ENCODE measurements at places on chromosomes 11 and 22.

DNA sequence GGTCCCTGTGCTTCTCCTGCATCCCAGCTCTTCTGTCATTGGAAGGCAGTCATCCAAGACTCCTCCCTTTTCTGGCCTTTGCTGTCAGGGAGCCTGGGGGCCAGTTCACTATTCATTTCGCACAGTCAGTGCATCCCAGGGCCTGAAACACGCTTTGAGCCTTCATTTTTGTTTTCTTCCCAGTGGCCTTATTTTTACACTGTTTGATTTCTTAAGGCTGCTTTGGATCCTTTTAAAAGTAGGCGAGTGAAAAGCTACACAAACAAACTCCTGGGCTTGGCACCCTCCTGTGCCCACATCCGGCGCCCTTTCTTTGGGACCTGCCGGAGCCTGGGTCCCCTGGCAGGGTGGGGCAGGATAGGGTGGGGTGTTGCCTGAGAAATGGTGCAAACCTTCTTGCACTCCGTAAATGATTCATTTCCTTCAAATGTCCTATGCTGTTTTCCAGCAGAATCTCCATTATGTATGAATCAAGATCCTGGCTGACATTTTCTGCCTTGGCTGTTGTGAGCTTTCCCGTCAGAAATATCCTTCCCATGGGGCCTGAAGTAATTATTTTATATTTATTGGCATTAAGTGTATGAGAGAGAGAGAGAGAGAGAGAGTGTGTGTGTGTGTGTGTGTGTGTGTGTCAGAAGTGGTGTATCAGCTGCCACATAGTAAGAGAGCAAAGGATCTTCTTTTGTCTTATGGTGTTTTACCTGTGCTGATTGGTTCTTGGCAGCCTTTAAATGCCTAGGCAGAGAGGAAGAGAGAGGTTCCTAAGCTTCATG, 45.6 kb downstream of the BCR start:
- no peak for DNase-seq

GRCh38 chr11:120676991-120677390, 165.4 kb downstream of the GRIK4 start:
- DNase-seq = no peak

- no peak for DNase-seq
Measured at GRCh38 chr11:44959064-44959463, 8.4 kb upstream of the TP53I11 start.

GRCh38 chr22:35441489-35442100, 41.7 kb downstream of the MCM5 start:
- DNase-seq = no peak

DNA sequence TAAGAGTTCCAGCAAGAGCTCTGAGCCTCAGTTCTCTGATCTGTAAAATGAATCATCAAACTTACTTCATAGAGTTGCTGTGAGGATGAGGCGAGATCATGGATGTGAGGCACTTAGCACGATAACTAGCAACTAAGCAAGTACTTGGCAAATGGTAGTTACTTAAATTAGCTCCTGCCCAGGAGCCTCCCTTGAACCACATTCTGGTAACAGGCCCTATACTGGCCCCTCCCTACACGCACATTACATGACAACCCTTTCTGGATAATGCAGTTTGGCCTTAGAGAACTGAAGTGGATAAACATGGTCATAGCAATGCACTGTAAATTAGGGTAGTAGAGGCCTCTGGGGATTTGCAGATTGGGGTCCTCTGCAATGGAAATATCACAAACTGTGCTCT, 187.4 kb upstream of the NARS2 start:
- DNase-seq = no peak

GRCh38 chr11:61080986-61081590, 21.2 kb upstream of the CD5 start:
- DNase-seq = no peak

DNA sequence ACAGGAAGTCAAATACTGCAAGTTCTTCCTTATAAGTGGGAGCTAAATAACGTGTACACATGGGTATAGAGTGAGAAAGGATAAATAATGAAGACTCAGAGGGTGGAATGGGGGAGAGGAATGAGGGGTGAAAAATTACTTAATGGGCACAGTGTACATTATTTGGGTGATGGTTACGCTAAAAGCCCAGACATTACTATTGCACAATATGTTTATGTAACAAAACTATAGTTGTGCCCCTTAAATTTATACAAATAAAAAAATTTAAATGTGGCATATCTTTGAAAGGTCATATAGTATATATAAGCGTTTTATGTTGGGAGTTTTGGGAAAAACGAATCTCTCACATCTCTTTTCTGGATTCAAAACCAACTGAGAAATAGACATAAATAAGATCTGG, 96.1 kb downstream of the KIF18A start:
- no peak for DNase-seq

DNA sequence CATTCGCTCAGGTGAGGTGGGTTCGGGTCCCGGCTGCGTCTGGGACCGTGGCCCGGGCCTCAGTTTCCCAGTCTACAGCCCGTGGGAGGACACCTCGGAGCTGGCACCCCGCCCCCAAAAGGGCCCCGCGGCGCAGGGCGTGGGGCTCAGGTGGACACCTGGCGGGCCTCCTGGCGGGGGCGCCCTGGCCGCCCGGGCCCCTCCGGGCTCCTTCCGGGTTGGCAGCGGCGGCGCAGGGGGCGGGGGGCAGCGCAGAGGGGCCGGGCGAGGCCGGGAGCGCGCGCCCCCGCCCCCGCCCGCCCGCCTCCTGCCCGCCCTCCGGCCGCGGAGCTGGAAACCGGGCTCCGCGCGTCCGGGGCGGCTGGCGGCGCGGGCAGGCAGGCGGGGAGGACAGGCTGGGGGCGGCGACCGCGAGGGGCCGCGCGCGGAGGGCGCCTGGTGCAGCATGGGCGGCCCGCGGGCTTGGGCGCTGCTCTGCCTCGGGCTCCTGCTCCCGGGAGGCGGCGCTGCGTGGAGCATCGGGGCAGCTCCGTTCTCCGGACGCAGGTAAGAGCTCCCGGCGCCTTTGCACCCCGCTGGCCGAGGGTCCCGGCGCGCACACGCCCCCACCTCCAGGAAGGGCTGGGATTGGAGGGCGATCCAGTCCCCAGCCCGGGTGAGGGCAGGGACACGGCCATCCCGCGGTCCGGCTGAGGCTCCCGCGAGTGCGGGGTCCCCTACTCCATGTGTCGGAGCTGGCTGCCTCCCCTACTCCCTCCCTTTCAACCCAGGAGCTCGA, at the start of gene EMID1:
EMID1 (plus strand) TSS at position 303 of the 778 bp plus-strand sequence; CDS start at position 446, 143 bp downstream.
- DNase-seq = no peak

DNA sequence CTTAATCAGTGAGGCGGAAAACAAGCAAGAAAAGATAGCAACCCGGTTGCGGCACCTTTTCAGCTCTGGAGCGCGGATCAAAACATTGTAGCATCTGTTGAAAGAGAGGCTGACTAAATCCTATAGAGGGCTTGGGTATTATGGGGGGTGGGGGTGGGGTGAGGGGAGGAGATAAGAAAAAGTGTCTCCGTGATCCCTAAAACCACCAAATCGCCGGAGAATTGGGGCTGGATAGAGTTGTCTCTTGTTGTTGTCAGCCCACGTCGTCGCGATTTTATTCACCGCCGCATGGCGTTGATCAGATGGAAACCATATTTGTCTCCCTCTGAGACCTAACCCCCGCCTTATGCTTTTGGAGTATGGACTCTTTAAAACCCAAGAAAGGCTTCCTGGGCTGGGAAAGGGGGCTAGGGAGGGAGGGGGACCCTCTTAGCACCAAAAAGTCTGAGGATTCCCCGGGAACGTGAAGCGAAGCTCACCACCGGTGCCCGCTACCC, 13.0 kb downstream of the PAX6 start:
- no peak for DNase-seq

- no peak for DNase-seq
Measured at GRCh38 chr11:62324731-62325556, 12.3 kb upstream of the ASRGL1 start.

DNA sequence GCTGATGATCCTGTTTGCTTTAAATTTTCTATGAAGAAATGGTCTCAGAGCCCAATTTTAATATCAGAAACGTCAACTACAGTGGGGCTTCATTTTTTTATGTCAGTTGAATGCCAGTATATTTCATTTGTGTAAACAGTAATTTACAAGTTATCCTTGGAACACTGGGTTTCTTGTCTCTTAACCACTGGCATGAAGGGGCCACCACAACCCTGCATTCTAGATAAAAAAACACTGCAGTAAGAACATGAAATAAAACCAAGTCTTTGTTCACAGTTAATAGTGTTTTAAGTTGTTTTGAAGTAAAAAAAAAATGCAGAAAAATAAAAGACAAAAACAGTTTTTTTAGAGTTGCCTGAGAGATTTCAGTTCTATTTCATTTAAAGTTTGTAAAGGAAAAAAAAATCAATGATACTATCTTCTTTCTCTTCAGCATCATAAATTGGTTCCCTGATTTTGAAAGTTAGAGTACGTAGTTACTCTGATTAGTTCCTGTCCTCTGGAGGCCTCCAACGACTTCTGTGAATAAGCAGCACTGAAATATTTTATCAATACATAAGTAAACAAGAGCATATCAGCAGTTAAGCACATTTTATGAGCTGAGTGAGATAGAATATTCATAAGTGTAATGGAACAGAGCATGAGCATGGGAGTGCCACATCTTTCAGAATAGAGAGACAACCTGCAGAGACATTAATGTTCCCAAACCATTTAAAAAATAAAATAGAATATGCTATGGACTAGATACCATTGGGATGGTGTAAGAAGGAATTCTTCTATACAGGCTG, 7.8 kb upstream of the DDI1 start:
- no peak for DNase-seq

DNA sequence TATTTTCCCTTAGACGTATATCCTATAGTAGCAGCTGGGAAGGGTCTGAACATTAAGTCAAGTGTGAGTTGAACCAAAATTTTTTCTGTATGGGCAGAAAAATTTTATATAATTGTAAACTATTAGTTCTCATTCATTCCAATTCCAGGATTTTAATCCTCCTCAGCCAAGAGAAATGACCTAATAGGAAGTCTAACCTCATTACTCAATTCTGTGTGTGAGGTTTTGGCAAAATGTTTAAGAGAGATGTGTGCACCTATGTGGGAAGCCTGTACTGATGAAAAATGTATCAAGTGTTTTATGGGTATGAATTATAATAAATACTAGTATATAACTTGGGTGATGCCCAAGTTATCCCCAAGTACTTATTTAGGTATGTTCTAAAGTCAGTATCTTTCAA, 311.6 kb upstream of the PITPNB start:
- no peak for DNase-seq

GRCh38 chr11:105900515-105901035, 121.5 kb downstream of the MSANTD4 start:
- no peak for DNase-seq

- DNase-seq = no peak
Measured at GRCh38 chr11:60378354-60378753, at the start of gene MS4A7. Gene MS4A7, plus strand, starts transcription at chr11:60378532. Its CDS starts 4,610 bp downstream, at chr11:60383142.

DNA sequence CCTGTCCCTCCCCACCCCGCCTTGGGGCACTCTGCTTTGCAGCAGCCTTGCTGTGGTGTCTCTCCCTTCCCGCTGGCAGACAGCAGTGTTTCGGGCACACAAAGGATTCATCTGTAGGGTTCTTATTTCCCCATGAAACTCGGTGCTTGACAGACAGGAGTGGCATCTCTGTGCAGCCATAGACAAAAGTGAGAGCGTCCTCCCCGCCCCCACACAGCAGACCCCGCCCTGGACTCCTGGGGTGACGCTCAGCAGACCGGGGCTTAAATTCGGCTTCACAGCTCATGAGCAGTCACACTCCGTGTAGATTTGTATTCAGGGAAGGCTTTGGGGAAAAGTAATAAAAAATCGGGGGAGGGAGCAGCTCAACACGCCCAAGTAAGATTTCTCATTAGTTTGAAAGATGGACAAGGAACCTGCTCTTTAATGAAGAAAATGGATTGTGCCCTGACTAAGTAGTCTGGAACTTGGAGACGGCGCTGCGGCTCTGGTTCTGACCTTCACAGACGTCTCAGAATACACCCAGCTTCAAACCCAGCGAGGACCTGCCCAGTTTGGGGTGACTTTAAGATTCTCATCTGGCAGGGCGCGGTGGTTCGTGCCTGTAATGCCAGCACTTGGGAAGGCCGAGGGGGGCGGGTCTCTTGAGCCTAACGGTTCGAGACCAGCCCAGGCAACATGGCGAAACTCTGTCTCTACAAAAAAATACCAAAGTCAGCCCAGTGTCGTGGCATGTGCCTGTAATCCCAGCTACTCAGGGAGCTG, 136.0 kb downstream of the CACNA1I start:
- no peak for DNase-seq

DNA sequence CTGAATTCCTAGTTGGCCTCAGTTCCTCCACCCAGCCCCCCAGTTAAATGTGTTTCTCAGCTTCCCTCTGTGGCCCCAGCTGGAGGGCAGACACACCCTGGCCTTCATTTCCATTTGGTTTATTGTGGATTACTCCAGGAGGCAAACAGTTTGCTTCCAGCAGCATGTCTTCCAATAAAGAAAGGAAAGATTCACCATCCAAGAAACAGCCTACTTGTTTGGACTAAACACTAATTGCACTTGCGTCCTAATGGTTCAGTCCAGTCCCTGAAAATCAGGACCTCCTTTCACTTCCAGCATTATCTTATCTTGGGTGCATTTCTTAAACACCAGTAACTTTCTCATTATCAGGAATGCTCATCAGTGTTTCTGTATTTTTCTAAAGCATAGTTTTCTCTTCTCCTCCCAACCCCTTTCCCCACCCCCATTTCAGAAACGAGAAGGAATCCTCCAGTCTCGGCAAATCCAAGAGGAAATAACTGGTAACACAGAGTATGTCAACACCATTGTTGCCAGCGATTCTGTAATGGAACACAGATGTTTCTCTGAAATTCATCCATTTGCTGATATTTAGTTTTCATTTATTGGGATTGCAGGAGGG, 130.9 kb downstream of the PARVA start:
- no peak for DNase-seq

- no peak for DNase-seq
Measured at GRCh38 chr11:76699451-76700091, 29.0 kb upstream of the LRRC32 start.

DNA sequence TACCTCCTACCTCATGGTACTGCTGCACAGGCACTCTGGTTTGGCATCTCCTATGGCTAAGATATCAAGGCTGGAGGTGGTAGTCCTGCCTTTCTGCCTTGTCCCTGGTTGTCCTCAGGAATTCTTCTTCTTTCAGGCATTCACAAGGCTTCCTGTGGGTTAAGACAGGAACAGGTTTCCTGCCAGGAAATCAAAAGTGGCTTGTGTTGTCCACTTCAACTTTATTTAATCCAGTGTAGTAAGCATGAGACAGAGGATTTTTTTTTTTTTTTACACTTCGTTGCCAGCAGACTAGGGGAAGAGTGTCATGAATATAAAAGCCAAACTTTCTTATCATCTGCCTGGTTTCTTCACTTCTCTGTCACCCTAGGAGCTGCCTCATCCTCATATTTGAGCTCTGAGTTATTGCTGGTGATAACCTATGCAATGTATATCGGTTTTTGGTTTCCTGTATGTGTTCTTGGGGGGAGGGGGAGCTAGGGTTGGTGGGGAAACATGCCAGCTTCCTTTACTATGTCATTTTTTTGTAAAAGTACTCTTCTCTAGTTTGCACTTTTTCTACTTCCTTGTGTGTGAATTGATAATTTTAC, 50.2 kb downstream of the XKR3 start:
- no peak for DNase-seq

GRCh38 chr22:32355760-32356159, 1.9 kb upstream of the RFPL3 start:
- no peak for DNase-seq
